ENCODE measurements at places on chromosomes 4 and X.

DNA sequence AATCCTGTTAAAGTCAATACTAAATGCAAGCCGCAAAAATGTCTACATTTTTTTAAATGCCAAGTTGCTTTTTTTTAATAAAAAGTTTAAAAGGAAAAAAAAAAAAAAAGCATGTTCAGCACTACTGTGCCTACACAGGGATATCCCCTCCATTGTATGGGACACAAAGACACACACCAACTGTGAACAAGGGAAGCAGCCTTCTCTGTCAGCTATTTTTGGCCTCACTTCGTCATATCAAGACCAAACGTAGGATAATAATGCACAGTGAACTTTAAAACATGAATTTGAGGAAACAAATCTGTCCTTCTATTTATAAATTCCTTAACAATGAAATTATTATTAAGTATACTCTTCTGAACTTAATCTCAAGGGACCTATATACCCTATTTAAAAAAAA lies 4.4 kb downstream of the FBXW7 start:
- DNase-seq, result no peak

GRCh38 chrX:97311066-97311778 lies 427.5 kb downstream of the RPA4 start:
- no peak for DNase-seq

DNA sequence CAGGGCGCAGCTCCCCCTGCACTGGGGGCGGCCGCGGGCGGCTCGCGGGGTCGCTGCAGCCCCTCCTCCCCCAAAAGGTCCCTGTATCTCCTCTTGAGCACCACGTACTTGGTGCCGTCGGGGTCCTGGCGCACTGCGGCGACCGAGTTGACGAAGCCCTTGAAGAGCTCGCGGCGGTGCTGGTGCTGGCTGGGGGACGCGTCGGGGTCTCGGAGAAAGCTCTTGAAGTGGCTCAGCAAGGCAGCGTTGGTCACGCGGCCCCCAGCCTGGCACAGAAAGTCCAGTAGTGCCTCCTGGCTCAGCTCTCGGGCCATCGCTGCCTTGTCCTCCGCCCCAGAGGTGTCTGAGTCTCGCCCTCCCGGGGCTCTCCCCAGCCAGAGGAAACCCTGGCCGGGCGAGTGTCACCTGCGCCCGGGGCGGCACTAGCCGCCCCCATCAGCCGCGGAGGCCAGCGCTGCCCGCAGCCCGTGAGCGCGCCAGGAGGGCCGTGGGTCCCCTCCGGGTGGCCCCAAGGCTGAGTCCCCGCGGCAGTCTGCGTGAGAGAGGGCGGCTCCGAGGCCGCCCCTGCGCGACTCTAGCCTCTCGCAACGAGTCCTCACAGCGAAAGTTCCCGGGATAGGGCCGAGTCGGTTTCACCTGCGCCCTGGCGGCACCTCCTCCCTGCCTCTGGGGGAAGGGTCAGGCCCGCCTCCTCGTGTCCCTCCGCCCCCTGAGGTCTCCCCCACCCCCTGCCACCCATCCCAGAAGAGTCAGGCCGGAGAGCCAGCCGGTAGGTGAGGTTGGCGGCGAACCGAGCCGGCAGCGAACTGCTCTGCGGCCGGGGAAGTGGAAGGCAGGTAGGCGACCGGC lies at the start of gene SOWAHB:
SOWAHB (minus strand) TSS at position 609 of the 849 bp plus-strand sequence; CDS start at position 314, 295 bp downstream.
- DNase-seq, result no peak

- no peak for DNase-seq
These were observed 70.7 kb upstream of the NFKB1 start for GRCh38 chr4:102430461-102430910.

GRCh38 chr4:118113220-118113619 lies 78.9 kb downstream of the NDST3 start:
- no peak for DNase-seq

- DNase-seq, result no peak
These were observed 992.6 kb downstream of the NLGN4X start for GRCh38 chrX:5236096-5236495.

DNA sequence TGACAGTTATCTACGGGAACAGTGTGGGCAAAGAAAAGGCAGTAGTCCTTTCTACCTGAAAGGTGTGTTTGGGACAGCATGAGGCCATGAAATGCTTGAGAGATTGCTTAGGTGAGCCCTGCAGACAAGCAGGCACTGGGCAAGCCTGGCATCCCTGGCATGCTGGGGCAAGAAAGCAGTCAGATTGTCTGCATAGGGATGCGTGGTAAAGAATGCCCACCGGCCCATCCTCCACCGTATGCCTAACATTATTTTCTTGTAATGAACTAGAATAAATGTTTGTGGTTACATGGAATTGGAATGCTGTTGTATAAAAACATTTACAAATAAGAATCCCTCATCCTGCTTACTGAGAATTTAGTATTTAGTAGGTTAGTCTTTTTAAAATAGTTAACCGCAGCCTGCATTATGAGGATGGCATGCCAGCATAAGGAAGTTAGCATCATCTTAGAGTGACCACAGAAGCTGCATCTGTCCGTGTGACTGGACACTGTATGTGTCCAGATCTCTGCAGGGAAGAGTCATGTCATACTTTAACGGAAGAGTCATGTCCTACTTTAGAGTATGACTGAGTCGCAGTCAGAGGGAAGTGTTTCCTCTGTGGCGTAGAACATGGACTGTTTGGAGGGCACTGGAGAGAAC lies 18.9 kb downstream of the ZBTB49 start:
- no peak for DNase-seq

- no peak for DNase-seq
These were observed 5.9 kb downstream of the IRAK1 start for GRCh38 chrX:154013614-154014360.

DNA sequence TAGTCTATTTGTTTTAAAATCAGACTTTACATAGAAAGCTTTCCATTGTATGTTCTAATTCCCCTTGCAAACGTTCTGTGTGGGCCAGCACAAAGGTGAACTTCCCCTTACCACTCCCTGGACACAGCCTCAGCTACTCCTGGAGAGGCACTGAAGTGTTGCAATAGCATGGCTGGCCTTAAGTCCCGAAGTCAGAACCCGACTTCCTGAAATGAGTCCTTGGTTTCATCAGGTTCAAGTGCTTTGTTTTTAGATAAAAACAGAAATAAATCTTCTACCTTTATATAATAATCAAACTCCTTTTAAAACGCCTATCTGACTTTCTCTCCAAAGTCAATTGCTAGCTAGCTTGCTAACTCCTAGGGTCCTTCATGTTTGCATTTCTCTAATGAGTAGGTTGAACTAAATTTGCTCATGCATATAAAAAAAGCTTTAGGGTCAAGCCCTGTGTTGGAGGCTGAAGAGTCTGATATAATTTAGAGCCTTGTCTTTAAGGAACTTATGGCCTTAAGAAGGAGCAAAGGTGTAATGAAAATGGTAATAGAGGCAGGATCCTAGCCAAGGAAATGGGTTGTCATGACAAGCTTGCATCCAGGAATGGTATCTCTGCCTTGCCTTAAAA lies 9.0 kb downstream of the BMP3 start:
- DNase-seq, result no peak

- no peak for DNase-seq
These were observed 42.5 kb downstream of the TMEM164 start for GRCh38 chrX:110045421-110045820.

DNA sequence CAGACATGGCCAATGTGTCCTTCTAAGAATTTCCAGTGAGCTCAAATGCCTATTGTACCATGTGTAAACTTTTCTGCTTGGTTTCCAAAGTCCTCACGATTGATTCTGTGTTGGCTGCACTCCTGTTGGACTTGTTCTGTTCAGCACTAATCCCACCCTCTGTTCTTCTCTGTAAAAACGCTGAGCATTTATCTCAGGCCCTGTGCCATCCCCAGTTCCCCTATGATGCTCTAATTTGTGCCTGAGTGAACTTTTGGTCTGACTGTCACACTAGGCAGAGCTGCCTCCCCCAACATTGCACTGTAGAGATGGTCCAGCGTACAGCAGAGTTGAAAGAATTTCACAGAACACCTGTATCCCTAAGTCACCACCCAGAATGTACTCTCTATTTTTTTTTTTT lies 76.1 kb upstream of the STS start:
- DNase-seq, result no peak

DNA sequence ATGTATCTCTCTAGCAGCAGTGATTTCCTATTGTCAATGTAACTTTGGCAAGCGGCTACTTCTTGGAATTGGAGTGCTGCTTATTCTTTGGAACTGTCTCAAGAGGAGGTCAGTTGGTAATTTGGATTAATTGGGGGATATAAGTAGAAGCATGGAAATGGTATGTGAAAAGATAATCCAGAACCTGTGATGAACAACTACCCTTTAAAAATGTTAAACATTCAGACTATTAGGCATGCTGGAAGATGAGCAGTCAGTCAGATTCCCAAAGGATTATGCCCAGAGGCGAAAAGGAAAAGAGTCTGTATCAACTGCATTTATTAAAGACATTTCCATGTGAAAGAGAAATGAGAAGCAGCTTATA lies 62.5 kb downstream of the SEC24D start:
- no peak for DNase-seq

DNA sequence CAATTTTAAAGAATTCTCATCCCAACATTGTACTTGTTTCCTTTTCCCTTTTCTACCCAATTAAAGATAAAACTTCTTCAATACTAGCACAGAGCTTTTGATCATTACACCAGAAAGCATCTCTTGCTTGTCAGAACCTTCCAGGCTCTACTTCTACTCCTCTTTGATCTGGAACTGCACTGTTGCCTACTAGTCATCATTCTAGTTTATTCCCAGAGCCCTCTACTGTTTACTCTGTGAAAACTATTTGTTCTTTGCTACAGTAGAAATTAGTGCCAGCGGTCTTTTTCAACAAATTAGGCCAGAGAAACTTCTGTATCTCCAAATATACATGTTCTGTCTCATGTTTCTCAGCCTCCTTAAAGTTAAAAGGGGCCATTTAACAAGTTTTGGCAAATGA lies 46.8 kb upstream of the TMPRSS11F start:
- no peak for DNase-seq

- DNase-seq, result no peak
These were observed 93.6 kb upstream of the FTHL17 start for GRCh38 chrX:31165241-31166035.

DNA sequence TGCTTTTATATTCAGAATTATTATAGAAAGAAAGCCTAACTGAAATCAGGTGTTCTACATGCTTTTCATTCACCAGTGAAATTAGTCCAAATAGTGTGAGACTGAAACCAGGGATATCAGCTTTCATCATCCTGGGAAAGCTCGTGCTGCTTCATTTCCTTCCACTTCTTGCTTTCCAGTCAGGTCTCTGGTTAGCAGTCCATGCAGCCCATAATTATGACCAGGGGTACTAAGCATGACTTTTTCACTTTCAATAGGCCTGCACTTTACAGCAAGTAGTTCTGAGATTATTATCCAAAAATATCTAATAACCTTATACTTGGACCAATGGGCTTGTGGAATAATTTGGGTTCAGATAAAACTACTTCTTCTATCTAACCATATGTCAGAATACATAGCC lies 673.2 kb upstream of the MAGEB2 start:
- no peak for DNase-seq

- no peak for DNase-seq
These were observed 139.4 kb upstream of the SCML1 start for GRCh38 chrX:17597836-17598439.

DNA sequence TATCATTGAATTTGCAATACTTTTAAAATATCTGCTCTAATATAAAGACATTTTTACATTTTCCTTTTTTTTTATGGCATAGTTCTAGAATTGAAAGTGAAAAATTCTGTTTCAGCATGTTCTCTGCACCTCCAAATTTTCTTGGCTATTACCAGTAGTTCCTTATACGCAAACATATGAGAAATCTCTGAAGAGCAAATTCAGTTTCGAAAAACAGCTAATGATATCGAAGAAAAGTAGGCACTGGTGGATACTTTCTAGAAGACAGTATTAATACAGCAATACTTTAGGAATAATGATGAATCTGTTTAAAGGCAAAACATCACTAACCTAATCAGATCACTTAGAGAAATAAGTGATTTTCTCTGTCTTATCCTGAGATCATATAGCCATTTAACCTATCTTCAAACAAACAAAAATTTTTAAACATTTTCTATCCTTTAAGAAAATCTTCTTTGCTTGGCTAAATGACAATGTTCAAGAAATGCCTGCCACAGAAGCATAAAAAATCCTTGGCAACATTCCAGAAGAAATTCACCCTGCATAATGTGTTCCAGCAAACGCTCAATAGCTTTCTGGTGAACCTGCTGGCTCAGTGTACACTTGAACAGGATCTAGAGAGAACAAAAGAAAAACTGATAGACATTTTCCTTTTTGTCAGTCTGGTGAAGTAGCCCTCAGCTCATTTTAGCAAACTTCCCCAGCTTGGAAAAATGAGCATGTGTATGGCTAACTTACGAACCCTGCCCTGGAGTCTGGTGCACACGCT lies 51.2 kb upstream of the KLF3 start:
- DNase-seq, result no peak

- no peak for DNase-seq
These were observed 15.5 kb upstream of the HSD17B11 start for GRCh38 chr4:87406462-87406861.

- DNase-seq, result no peak
These were observed 29.6 kb upstream of the ERVMER34-1 start for GRCh38 chr4:52780617-52781354.

DNA sequence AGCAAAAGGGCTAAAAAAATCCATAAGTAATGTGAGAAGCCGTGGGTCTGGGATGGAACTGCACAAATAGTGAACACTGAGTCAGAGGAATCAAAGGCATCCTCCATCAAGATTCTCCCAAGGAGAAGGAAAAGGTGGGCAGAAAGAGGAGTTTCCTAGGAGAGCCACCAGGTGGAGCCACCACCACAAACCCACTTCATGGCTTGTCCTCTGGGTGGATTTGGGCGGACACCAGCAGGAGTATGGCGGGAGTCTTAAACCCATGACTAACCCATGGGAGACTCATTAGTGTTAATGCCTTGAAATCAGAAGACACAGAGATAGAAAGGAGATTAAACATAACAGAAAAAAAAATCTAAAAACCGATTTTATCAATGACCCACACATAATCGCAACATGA lies 147.7 kb downstream of the SH3KBP1 start:
- DNase-seq, result no peak

DNA sequence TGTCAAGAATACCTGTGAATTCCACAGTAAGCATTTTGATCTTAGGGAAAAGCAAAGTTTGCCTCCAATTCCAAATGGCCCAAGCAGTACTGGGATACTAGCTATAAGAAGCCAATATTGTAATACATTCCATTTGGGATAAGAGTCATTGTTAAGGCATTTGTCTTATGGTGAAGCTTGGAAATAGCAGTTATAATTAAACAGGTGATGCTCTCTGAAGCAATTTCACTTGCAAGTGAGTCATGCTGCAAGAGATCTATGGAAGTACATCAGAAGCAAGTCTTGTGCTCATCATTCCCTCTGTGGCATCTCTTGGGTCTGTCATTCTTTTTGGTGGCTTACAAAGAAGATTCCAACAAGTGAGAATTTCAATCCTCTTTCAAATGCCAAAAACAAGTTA lies 386.4 kb upstream of the RPS6KA3 start:
- no peak for DNase-seq

GRCh38 chrX:19003756-19004155 lies 19.8 kb upstream of the PHKA2 start:
- DNase-seq, result no peak

DNA sequence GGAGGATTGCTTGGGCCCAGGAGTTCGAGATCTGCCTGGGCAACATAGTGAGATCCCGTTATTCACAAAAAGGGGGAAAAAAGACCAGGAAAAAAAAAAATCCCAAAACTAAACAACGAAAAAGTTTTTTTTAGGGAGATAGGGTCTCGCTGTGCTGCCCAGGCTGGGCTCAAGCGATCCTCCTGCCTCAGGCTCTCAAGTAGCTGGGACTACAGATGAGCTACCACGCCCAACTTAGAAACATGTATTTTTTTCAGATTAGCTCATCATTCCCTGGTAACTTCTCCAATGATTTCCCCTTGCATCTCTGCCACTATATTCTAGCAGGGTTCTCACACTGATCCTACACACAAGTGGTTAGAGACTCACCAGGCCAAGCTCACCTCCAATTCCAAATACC lies 24.4 kb upstream of the IRAK1 start:
- DNase-seq, result no peak
